ENCODE measurements at places on chromosomes 12 and 14. TPM values are rescaled to one million over a fixed set of nuclear protein-coding genes. Genes with fewer than 3 reads are reported as not detected.

DNA sequence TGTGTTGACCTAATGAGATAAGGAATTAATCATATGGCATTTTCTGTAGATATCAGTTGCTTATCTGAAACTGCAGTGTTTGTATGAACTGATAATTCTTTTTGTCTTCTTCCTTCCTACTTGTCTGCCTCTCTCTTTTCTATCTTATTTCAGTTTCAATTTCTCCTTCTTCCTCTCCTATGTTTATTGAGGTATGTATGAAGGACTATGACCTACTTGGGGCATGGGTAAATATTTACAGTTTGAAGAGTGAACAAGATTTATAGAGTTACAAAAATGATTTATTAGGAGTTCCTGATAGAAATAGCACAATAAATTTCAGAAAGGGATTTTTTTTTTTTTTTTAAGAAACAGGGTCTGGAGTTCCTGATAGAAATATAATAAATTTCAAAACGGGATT lies 88.7 kb upstream of the MUCL1 start:
- H3K4me3 ChIP-seq = no peak overlapping the region
- DNase-seq = no peak
- H3K4me1 ChIP-seq = no peaks in the 10 kb centered on the region
- H3K27ac ChIP-seq = no peak overlapping the region
- no peaks in the 10 kb centered on the region for H3K36me3 ChIP-seq

DNA sequence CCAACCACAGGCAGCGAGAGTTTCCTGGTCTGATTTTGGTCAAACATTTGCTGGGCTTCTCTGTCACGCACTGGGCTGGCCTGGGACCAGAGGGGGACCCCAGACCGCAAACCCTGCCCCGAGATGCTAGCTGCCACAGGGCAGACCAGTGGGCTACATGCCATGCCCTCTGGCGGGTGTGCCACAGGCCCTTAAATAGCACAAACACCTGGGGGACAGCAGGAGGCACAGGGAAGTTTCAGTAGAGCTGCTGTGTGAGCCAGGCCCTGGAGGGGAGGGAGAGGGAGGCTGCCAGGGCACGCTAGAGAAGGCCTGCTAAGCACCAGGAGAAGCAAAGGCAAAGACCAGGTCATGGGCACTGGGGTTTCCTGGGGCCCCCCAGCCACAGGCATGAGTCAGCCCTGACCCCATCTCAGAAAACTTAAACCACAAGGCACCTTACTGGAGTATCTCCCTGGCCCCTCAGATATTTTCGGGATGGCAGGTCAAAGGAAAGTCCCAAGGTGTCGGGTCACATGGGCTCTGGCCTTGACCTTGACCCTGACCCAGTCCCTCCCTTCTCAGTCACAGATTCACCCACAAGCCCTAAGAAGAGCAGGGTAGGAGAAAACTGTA lies 29.2 kb downstream of the ITPK1 start:
- no peaks in the 10 kb centered on the region for H3K27me3 ChIP-seq
- H3K27ac ChIP-seq = peak overlapping the region; percentile 80
- no peak for DNase-seq
- peaks cover 11% of the 10 kb centered on the region for H3K36me3 ChIP-seq

CD163L1 gene
- 0.32 TPM for total RNA-seq

DNA sequence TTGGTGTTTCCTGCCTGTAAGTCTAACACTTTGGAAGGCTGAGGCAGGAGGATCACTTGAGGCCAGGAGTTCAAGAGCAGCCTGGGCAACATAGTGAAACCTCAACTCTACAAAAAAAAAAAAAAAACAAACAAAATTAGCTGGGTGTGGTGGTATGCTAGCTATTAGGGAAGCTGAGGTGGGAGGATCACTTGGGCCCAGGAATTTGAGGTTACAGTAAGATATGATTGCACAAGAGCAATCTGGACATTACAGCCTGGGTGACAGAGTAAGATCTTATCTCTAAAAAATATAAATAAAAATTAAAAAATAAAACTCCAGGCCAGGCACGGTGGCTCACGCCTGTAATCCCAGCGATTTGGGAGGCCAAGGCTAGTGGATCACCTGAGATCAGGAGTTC lies 39.8 kb upstream of the CMKLR1 start:
- DNase-seq = no peak
- H3K27me3 ChIP-seq = no peaks in the 10 kb centered on the region
- peaks cover 39% of the 10 kb centered on the region for H3K36me3 ChIP-seq
- no peak overlapping the region for H3K27ac ChIP-seq

SCNN1A gene
- 108 TPM for total RNA-seq

- no peak overlapping the region for H3K27ac ChIP-seq
- peaks cover 5% of the 10 kb centered on the region for H3K36me3 ChIP-seq
- no peaks in the 10 kb centered on the region for H3K27me3 ChIP-seq
Measured at GRCh38 chr14:79583738-79584408, 627.4 kb downstream of the DIO2 start.

DNA sequence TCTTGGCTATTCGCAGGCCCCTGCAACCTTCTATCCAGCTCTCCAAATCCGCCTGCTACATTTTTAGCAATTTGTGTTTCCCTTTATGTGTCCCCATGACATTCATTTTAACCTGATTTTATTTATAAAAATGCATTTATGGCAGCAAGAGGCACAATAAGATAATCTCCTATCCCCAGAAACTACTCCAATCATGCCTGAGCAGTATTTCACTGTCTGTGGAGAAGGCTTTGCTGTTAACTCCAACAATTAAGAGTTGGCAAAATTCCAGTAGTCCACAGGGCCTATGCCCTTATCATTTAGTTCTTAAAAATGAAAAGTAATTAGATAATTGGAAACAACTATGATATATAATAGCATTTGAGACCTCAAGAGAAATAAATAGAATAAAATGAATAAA lies 462.4 kb downstream of the TRHDE start:
- DNase-seq = no peak
- no peaks in the 10 kb centered on the region for H3K4me1 ChIP-seq
- H3K27me3 ChIP-seq = no peaks in the 10 kb centered on the region
- no peak overlapping the region for H3K27ac ChIP-seq
- no peaks in the 10 kb centered on the region for H3K36me3 ChIP-seq

GRCh38 chr14:57871459-57872080 lies 5.7 kb upstream of the SLC35F4 start:
- no peaks in the 10 kb centered on the region for H3K36me3 ChIP-seq
- DNase-seq = peak; percentile 53
- H3K4me3 ChIP-seq = no peak overlapping the region
- H3K4me1 ChIP-seq = peaks cover 24% of the 10 kb centered on the region
- H3K27me3 ChIP-seq = peaks cover 7% of the 10 kb centered on the region

DEPDC4 gene
- total RNA-seq = 5.5 TPM

- no peak for DNase-seq
- H3K36me3 ChIP-seq = no peaks in the 10 kb centered on the region
- no peaks in the 10 kb centered on the region for H3K27me3 ChIP-seq
Measured at GRCh38 chr12:102759466-102759865, 157.6 kb downstream of the PAH start.

CELA1 gene
- total RNA-seq = not detected

NINJ2 gene
- 0.42 TPM for total RNA-seq

DNA sequence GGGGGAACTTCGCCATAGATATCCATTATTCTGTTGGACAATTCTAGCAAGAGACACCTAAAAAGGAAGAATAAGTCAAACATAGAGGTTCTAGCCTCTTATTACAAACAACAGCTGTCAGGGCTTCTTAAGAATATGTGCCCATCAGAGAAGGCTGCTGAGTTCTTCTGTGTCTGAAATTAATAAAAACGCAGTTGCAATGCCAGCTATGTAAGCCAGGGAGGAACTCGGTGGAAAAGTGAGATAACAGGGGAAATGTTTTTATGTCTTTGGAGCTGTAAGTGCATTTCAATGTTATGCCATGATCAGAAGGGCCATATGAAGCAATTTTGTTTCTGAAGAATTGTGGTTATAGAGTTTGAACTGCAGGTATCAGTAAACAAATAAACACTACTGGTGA lies 95.0 kb downstream of the SYT1 start:
- H3K36me3 ChIP-seq = peaks cover 12% of the 10 kb centered on the region
- H3K27me3 ChIP-seq = no peaks in the 10 kb centered on the region
- H3K4me1 ChIP-seq = no peaks in the 10 kb centered on the region
- no peak for DNase-seq
- no peak overlapping the region for H3K27ac ChIP-seq
- no peak overlapping the region for H3K4me3 ChIP-seq

SYNJ2BP gene
- total RNA-seq = 27.9 TPM

- no peaks in the 10 kb centered on the region for H3K27me3 ChIP-seq
- no peak overlapping the region for H3K4me3 ChIP-seq
- H3K4me1 ChIP-seq = peaks cover 30% of the 10 kb centered on the region
- no peaks in the 10 kb centered on the region for H3K36me3 ChIP-seq
- 0 out of 2 replicates have a peak overlapping the region, but pooled peaks have one; percentile 6 for H3K27ac ChIP-seq
Measured at GRCh38 chr14:59238216-59238615, 49.7 kb downstream of the DAAM1 start.

LRFN5 gene
- 5.3 TPM for total RNA-seq

KRT86 gene
- 0.18 TPM for total RNA-seq

DNA sequence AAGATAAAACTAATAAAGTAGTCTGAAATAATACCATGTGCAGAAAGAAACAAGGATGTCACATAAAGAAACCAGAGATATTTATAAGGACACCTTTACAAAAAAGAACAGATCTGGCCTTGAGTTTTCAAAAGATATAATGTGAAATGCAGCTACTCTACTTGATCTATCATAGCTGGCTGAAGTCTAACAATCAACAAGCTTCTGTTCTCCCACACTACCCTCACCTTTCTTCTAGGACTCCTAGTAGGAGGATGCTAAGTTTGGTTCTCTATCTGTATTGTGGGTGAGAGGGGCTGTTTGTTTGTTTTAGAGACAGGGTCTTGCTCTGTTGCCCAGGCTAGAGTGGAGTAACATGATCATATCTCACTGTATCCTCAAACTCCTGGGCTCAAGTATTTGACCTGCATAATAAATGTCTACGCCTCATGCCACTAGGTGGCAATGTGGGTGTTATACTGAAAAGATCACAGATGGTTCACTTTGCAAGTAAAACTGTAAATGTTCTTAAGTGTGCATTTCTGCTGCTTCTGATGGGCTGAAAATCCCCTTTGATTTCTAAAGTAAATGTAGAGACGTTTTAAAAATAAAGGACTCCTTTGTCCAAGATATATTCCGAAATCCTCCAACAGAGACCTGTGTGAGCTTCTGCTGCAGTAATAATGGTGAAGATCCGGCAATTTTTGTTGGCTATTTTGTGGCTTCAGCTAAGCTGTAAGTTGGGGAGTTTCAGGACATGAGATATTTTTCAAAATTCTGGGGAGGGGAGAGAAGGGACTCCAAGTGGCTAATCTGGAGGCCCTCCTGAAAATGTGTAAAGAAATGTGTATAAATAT lies 269.3 kb downstream of the DAD1 start:
- H3K27ac ChIP-seq = no peak overlapping the region
- no peak overlapping the region for H3K4me3 ChIP-seq
- peaks cover 3% of the 10 kb centered on the region for H3K4me1 ChIP-seq
- peak; percentile 40 for DNase-seq

DNA sequence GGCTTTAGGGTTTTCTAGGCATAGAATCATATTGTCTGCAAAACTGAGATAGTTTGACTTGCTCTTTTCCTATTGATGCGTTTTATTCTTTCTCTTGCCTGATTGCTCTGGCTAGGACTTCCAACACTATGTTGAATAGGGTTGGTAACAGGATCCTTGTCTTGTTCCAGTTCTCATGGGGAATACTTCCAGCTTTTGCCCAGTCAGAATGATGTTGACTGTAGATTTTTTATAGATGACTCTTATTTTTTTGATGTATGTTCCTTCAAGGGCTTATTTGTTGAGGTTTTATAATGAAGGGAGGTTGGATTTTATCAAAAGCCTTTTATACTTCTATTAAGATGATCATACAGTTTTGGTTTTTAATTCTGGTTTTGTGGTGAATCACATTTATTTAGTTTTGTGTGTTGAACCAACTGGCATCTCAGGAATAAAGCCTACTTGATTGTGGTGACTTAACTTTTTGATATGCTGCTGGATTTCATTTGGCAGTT lies 478.2 kb downstream of the TMEM117 start:
- no peak for DNase-seq
- H3K27ac ChIP-seq = no peak overlapping the region
- no peaks in the 10 kb centered on the region for H3K27me3 ChIP-seq
- H3K4me1 ChIP-seq = no peaks in the 10 kb centered on the region
- H3K4me3 ChIP-seq = no peak overlapping the region

- H3K4me3 ChIP-seq = no peak overlapping the region
- no peak overlapping the region for H3K27ac ChIP-seq
- peaks cover 8% of the 10 kb centered on the region for H3K36me3 ChIP-seq
- 0 out of 2 replicates have a peak, but pooled peaks cover 3% of the 10 kb centered on the region for H3K4me1 ChIP-seq
Measured at GRCh38 chr14:67703997-67704396, 2.3 kb downstream of the RDH12 start.

DNA sequence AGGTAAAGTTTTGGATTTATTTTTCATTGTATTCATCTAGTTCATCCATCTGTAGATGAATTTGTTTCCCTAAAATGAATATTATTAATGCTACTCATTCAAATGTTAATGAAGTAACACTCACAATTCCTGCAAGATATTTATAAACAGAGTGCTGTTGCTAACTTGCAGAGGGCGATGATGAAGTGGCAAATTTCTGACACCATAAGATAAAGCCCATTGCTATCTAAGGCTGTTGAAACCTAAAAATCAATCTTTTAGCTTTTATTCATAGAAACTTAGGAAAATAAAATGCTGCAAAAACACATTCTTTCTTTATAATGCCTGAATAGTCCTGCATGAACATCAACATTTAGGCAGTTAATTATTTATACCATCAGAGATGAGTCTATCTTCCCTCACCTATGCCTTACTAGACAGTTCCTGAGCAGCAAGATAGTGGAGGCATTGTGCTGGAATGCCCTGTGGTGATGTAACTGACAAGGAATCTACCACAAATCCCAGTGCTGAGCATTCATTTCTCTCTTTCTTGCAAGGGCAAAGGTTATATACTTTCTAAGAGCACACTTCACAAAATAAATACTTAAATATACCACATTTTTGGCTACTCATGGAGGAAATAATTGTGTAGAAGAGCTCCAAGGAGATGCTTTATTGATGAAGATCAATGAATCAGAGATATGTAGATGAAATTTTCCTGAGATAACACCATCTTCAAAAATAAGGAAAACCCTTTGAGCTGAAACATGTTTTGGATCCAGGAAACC lies 57.6 kb downstream of the LMNTD1 start:
- peaks cover 4% of the 10 kb centered on the region for H3K36me3 ChIP-seq
- no peak overlapping the region for H3K27ac ChIP-seq
- no peak overlapping the region for H3K4me3 ChIP-seq
- H3K4me1 ChIP-seq = peaks cover 11% of the 10 kb centered on the region
- DNase-seq = no peak
